ENCODE measurements at places on chromosomes 2 and 18. TPM values are rescaled to one million over a fixed set of nuclear protein-coding genes. Genes with fewer than 3 reads are reported as not detected.

The RIT2 gene
- total RNA-seq = not detected

The SCN9A gene
- total RNA-seq = 0.40 TPM

The FHL2 gene
- 126 TPM for total RNA-seq

The SERPINB11 gene
- not detected for total RNA-seq

The BBS5 gene
- total RNA-seq = 5.7 TPM

The DUSP28 gene
- 3.4 TPM for total RNA-seq

Data from aortic smooth muscle cell (primary cell).